ENCODE measurements at places on chromosomes 7 and 10. TPM values are rescaled to one million over a fixed set of nuclear protein-coding genes. Genes with fewer than 3 reads are reported as not detected.
A peak's percentile ranks its signal among the peaks of the same experiment; 100 is the strongest.

- no peak for DNase-seq
Measured at GRCh38 chr10:96124230-96125141, 5.6 kb upstream of the ZNF518A start.

SFMBT2 gene
- polyA plus RNA-seq = 7.9 TPM

DNA sequence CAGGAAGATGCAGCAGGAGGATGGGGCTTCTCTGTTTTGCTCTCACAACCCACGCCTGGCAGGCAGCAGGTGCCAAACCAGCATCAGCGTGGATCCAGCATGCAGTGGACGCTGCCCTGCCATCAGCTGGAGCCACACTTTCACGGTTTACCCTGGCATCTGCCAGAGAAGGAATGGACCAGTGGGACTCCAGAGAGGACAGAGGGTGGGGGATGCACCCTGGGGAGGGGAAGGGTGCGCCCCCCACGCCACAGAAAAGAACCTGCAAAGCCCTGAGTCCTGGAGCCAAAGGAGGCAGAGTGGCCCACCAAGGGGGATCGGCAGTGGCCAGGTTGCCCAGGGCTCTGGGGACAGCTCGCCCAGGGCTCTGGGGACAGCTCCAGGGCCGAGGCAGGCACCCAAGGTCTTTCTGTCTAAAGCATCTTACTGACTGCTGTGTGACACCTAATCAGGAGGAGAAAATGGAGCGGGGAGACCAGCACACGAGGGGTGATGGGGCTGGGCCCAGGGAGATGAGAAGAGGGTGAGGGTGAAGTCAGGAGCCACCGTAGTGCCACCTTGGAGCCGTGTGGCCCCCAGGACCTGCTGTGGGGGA is 225.1 kb downstream of the DNAJB6 start:
- DNase-seq = no peak

UCMA gene
- not detected for polyA plus RNA-seq

DNA sequence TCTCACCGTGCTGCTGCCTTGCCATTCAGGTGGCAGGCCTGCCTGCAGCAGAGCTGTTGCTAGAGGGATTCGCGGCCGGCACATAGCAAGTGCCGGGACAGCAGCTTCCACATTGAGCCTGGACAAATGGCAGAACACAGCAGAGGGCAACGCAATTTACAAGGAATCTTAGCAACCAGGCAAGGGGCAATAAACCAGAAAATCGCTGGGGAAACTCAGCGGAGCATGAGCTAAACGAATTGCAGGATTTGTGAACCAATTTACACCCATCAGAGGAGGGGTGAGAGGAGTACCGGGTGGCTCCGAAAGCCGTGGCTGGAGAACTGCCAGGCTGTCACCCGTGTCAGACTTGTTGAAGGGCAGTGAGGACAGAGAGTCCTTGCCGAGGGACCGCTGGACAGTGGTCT is 58.6 kb upstream of the LOXL4 start:
- DNase-seq = peak; percentile 64

- DNase-seq = no peak
Measured at GRCh38 chr7:19061331-19061730, 56.1 kb downstream of the TWIST1 start.

TLX1 gene
- 0.09 TPM for polyA plus RNA-seq

GRCh38 chr10:10055656-10056442 is 961.8 kb upstream of the CELF2 start:
- no peak for DNase-seq

DNA sequence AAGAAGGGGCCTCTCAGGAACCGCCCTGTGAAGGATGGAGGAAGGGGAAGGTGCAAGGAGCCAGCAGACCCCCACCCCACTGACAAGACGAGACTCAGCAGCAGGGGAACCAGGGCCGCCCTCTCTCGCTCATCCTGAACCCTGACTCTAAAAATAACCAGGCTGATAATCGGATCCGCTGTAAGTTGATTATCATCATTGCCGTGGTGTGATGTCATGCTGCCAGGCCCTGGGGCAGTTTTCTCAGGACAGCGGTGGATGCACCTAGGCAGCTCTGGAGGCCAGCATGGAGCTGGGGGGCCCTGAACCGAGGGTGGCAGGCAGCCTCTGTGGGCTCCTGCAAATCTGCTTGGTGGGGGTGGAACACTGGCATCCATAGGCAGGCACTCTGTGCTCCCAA is 7.9 kb downstream of the RET start:
- DNase-seq = no peak
